NCI-H446 (cell line): ENCODE measurements at places on chromosomes 6 and 20.

DNA sequence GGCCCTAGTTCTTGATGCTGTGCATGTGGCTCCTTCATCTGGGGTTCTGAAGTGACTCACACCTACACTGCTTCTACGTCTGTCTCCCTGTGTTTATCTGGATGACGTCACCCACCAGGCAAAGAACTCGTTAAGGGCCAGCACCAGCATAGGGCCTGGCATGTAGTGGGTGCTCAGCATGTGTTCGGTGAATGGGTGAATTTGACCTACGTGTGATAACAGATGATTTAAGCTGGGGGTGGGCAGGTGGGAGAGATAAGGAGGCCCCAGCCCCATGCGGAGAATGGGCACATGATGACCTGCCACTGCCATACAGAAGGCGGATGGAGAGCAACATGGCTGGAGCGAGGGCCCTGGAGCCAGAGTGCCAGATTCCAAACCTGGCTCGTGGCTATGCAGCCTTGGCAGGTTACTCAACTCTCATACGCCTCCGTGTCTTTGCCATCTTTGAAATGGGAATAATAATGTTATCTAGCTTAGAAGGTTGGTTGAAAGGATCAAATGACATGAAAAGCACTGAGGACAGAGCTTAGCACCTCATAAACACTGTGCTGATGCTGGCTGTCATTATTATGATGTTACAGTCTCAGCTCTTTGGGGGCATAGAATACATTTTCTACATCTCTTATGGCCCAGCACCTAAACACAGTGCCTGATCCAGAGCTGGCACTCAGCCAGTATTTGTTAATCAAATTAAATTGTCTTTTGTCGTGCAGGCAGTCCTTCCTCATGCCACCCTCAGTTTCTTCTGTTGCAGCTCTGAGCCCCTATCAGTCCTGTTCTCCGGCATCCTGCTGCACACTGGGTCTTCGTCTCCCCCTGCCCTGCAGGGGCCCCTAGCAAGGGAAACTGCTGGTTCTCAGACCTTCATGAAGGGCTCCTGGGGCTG, 39.6 kb downstream of the VEGFA start:
- no peak for DNase-seq

- DNase-seq, result no peak
Measured at GRCh38 chr6:147371325-147371724, 137.2 kb upstream of the SAMD5 start.

DNA sequence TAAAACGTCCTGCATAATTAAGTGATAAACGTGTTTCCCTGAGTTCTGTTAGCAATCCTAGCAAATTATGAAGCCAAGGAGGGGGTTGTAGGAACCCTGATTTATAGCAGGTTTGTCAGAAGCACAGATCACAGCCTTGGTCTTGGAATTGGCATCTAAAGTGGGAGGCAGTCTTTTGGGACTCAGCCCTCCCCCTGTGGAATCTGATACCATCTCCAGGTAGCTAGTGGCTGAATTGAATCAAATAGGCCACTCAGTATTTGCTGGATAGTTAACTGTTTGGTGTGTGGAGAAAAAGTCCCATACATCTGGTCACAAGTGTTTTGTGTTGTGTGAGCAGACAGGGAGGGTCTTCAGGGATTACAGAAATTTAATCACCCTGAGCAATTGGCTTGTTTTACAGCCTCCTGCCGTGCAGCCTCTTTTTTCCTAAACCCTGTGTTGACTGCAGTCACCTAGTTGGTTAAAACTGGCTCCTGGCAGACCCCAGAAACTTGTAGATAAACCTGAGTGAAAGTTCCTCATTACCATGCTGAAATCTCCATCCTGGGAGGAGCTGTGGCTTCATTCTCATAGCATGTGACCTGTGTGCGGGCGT, 19.0 kb upstream of the KIFC1 start:
- no peak for DNase-seq

GRCh38 chr6:118029967-118030366, 122.9 kb downstream of the SLC35F1 start:
- no peak for DNase-seq

GRCh38 chr6:139172567-139172966, 37.7 kb downstream of the HECA start:
- no peak for DNase-seq
